ENCODE measurements at places on chromosomes 13 and 19.

DNA sequence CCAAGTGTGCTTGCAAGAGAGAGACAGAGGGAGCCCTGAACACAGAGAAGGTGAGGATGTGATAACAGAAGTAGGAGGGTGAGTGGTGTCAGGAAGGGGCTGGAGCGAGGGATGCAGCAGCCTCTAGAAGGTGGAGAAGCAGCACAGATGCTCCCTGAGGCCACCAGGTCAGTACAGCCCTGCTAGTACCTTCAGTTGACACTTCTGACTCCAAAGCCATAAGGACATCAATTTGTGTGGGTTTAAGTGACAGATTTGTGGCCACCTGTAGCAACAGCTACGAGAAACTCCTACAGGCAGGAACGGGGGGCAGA is 6.9 kb downstream of the ERICH4 start:
- DNase-seq = no peak

DNA sequence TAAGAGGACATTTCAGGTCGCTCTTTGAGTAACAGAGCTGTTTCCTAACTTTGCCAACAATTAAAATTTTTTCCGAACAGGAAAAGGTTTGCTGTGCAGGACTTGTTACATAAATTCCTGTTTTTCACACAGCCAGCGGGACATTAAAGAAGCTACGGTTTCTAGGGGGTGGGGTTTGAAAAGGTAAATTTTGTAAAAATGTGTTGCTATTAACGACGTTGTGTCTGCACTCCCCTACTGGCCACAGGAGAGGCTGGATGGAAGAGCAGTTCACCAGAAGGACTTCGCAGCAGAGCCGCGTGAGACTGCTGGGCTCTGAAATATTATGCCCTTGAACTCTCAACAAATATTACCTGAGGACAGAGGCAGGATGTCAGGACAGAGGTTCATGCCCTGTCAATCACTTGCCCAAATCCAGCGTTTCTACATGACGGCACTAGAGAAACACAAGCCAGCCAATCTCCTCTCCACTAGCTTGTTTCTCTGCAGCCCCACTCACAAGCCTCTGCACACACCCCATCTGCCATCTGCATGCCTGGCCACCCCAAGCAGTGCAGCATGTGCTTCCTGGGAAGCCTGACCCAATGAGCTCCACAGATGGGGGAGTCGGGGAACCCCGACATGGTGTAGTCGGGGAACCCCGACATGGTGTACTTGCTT is 102.0 kb downstream of the FOXO1 start:
- DNase-seq = no peak

- no peak for DNase-seq
These were observed at the start of gene UGGT2 for GRCh38 chr13:96053003-96053703. Gene UGGT2, minus strand, starts transcription at chr13:96053401. Its CDS starts 89 bp downstream, at chr13:96053312.

- DNase-seq = no peak
These were observed 184.4 kb downstream of the NALCN start for GRCh38 chr13:101231751-101232428.

- no peak for DNase-seq
These were observed 1.8 kb upstream of the SLC27A1 start for GRCh38 chr19:17468302-17469091.

- peak; percentile 96 for DNase-seq
These were observed at the start of gene ZNF486 for GRCh38 chr19:20167020-20167644. Gene ZNF486, plus strand, starts transcription at chr19:20167214. Its CDS starts 117 bp downstream, at chr19:20167331.

- no peak for DNase-seq
These were observed 5.5 kb downstream of the ZNF805 start for GRCh38 chr19:57245959-57246358.

- DNase-seq = no peak
These were observed 23.0 kb upstream of the ZNF730 start for GRCh38 chr19:23093832-23094231.

- DNase-seq = peak; percentile 84
These were observed 9.7 kb upstream of the USE1 start for GRCh38 chr19:17205237-17206140.

GRCh38 chr19:15250640-15250993 is 18.4 kb upstream of the EPHX3 start:
- DNase-seq = no peak

- DNase-seq = no peak
These were observed 38.5 kb upstream of the FGF14 start for GRCh38 chr13:102440259-102440936.
